ENCODE measurements at places on chromosomes 2 and 18. TPM values are rescaled to one million over a fixed set of nuclear protein-coding genes. Genes with fewer than 3 reads are reported as not detected.

The SESTD1 gene
- total RNA-seq: 7.3 TPM

The SP3 gene
- 153 TPM for total RNA-seq

The ST8SIA5 gene
- not detected for total RNA-seq

The ALPI gene
- not detected for total RNA-seq

The DAW1 gene
- not detected for total RNA-seq
